ENCODE measurements at places on chromosomes 3 and 15.

DNA sequence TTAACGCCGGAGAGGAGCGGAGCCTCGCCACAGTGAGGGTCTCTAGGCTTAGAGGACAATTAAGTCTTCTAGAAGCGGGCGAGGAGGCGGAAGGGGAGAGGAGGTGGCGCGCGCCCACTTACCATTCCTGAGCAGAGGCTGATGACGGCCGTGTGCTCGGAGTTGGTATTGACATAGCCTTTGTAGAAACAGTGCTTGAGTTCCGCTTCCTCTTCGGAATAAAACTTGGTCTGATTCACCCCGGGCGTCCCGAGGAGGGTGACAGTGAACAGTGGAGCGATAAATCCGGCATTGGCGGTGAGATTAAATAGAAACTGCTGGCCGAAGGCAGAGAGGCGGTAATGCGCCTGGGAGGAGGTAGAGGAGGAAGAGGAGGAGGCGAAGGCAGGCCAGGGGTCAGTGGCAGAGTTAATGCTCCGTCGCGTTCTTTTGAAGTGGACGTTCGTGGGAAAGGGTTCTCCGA is 1.3 kb downstream of the ADAMTS9 start:
- DNase-seq = no peak

GRCh38 chr15:47663101-47663500 is 54.2 kb upstream of the SEMA6D start:
- DNase-seq = no peak

- no peak for DNase-seq
These were observed 10.1 kb upstream of the LMCD1 start for GRCh38 chr3:8491271-8492144.

GRCh38 chr3:74107451-74107850 is 482.7 kb upstream of the PDZRN3 start:
- DNase-seq = no peak

- DNase-seq = no peak
These were observed 66.6 kb downstream of the PIK3CB start for GRCh38 chr3:138768125-138768524.

GRCh38 chr15:69498987-69499386 is 46.4 kb downstream of the RPLP1 start:
- DNase-seq = no peak

GRCh38 chr15:45790325-45790943 is 155.6 kb downstream of the SQOR start:
- DNase-seq = no peak

DNA sequence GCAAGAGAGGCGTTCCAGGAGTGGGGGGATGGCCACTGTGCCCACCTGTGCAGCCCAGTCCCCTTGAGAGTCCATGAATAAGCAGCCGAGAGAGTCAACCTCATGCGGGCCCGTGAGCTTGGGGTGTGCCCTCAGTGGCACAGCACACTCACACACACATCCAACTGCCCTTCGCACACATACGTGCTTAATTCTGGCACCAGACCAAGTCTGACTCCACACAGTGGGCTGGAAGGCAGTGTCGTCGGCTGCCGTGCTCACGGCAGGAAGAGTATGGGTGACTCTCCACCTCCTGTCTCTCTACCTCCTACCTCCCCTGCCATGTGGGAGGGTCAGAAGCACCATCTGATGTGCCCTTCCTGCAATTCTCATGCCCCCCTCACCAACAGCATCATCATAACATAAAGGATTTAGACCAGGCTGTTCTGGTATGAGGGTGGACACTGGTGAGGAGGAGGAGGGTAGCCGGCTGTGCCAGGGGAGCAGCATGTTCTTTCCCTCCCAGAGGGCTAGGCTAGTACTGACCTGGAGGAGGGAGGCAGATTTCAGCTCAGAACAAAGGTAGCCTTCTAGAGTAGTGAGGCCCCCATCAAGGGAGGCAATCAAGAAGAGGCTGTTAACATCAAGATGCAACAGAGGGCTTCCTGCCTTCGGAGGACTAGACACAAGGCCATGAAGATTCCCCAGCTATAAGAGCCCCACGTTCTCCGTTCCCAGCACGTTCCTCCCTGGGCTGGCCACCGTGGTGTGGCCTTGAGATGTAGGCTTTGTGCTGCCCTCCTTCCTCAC is 5.3 kb upstream of the STRA6 start:
- no peak for DNase-seq

GRCh38 chr3:46986782-46987310 is 7.4 kb downstream of the NBEAL2 start:
- DNase-seq = no peak

- DNase-seq = no peak
These were observed 17.5 kb downstream of the TLNRD1 start for GRCh38 chr15:81018197-81018596.

GRCh38 chr3:155179437-155179827 is 99.3 kb downstream of the MME start:
- no peak for DNase-seq

DNA sequence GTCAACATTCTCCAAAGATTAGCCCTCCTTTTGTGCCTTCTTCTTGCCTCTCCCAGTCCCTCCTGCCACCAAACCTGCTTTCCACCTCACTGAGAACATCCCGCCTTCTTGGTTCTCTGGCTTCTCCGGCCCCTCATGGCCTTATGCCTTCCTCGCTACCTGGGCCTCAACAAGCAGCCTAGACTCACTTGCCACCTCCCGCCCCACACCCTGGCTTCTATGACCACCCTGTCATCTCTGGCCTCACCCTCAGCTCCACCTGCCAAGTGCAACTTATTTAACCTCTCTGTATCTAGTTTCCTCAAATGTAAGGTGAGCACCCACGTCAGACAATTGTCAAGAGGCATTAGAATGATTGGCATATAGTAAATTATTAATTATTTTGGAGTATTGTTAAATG is 68.8 kb upstream of the MEX3B start:
- no peak for DNase-seq

DNA sequence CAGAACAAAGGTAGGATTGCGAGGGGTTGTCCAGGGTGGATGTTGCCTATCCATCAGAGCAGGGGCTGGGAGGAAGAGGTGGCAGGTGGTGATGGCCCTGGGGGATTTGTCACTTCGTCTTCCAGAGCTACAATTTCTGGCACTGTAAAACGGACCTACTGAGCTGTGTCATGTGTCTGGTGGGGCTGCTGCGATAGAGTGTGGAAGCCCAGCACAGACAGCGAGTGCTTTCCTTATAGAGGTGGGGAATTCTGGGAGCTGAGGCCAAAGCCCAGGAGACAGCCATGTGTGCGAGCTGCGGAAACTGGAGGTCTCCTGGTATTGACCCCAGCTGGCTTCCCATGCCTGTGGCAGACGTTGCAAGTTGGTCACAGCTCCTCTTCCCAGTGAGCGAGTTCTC is 61.2 kb upstream of the SEC22A start:
- DNase-seq = no peak

All from putamen (tissue), 1 donor.